A549 treated with ZK216348 at 1 μM for 4 hours (cell line): ENCODE measurements at places on chromosomes 16 and 17. TPM values are rescaled to one million over a fixed set of nuclear protein-coding genes. Genes with fewer than 3 reads are reported as not detected.

LRRC46 gene
- 3.1 to 4.2 TPM (median 3.9 TPM) in 5 replicates for total RNA-seq

CEP295NL gene
- total RNA-seq = 0.21 to 0.64 TPM (median 0.64 TPM) in 5 replicates

EFNB3 gene
- 1.2 to 1.7 TPM (median 1.5 TPM) in 5 replicates for total RNA-seq

MSLN gene
- 2.4 to 4.2 TPM (median 3.2 TPM) in 5 replicates for total RNA-seq

THAP11 gene
- 25.2 to 46.3 TPM (median 44.5 TPM) in 5 replicates for total RNA-seq

TBC1D26 gene
- total RNA-seq = not detected in 5 replicates

ZNF624 gene
- 1.0 to 2.3 TPM (median 2.0 TPM) in 5 replicates for total RNA-seq

PNMT gene
- total RNA-seq = 0.12 to 0.14 TPM in 2 of 5 replicates, not detected in the others

PHLPP2 gene
- 8.2 to 11.9 TPM (median 9.8 TPM) in 5 replicates for total RNA-seq

MT4 gene
- total RNA-seq = not detected in 5 replicates

TBC1D3 gene
- not detected in 5 replicates for total RNA-seq

RNU2-1 gene
- total RNA-seq = not detected in 5 replicates

TAX1BP3 gene
- total RNA-seq = 273 to 364 TPM (median 322 TPM) in 5 replicates

NPW gene
- 0.65 to 1.6 TPM (median 1.1 TPM) in 4 of 5 replicates, not detected in the other for total RNA-seq

OR1F1 gene
- 0.32 to 0.76 TPM (median 0.41 TPM) in 5 replicates for total RNA-seq

SYNGR2 gene
- 103 to 201 TPM (median 187 TPM) in 5 replicates for total RNA-seq

RCVRN gene
- total RNA-seq = not detected in 5 replicates

EDC4 gene
- 43.1 to 69.7 TPM (median 65.1 TPM) in 5 replicates for total RNA-seq

PTRH2 gene
- total RNA-seq = 97.3 to 120 TPM (median 109 TPM) in 5 replicates

PDE6G gene
- total RNA-seq = 1.1 to 3.6 TPM (median 1.8 TPM) in 5 replicates

HP gene
- total RNA-seq = 0.51 TPM in 1 of 5 replicates, not detected in the others

CCL5 gene
- 1.0 to 2.3 TPM (median 1.5 TPM) in 5 replicates for total RNA-seq

TSNAXIP1 gene
- total RNA-seq = 0.32 to 0.86 TPM (median 0.43 TPM) in 5 replicates

RNF43 gene
- total RNA-seq = 0.34 to 0.64 TPM (median 0.39 TPM) in 5 replicates

HOXB2 gene
- 0.48 to 0.84 TPM (median 0.63 TPM) in 5 replicates for total RNA-seq

SPN gene
- 0.08 TPM in 1 of 5 replicates, not detected in the others for total RNA-seq

PDIA2 gene
- 0.20 to 0.84 TPM (median 0.73 TPM) in 5 replicates for total RNA-seq

VPS35L gene
- total RNA-seq = 28.8 to 33.5 TPM (median 31.3 TPM) in 5 replicates

CSH1 gene
- not detected in 5 replicates for total RNA-seq

NACA2 gene
- total RNA-seq = not detected in 5 replicates

LRRC3C gene
- not detected in 5 replicates for total RNA-seq

CAMKK1 gene
- total RNA-seq = 17.9 to 21.0 TPM (median 20.2 TPM) in 5 replicates

OR3A2 gene
- total RNA-seq = not detected in 5 replicates

DNAH9 gene
- total RNA-seq = not detected in 5 replicates

ABI3 gene
- not detected in 5 replicates for total RNA-seq

MYO15A gene
- total RNA-seq = 0.24 to 0.75 TPM (median 0.27 TPM) in 5 replicates

FBXW10B gene
- total RNA-seq = 2.1 to 4.6 TPM (median 2.9 TPM) in 5 replicates

HOXB1 gene
- total RNA-seq = not detected in 5 replicates

CHST5 gene
- 0.08 TPM in 1 of 5 replicates, not detected in the others for total RNA-seq

HBA2 gene
- 0.79 TPM in 1 of 5 replicates, not detected in the others for total RNA-seq

NSRP1 gene
- 28.9 to 49.7 TPM (median 29.9 TPM) in 5 replicates for total RNA-seq

CASKIN1 gene
- 0.29 to 1.5 TPM (median 0.56 TPM) in 5 replicates for total RNA-seq

ABCC11 gene
- total RNA-seq = 0.12 to 0.22 TPM (median 0.17 TPM) in 4 of 5 replicates, not detected in the other

GUCY2D gene
- not detected in 5 replicates for total RNA-seq
